ENCODE measurements at places on chromosomes 1 and 21.

- no peak for DNase-seq
Observed at GRCh38 chr21:38351961-38352521, 95.2 kb downstream of the KCNJ15 start.

- no peak for DNase-seq
Observed at GRCh38 chr1:110173466-110174105, 23.3 kb downstream of the SLC6A17 start.

GRCh38 chr1:100360790-100361510, 8.6 kb downstream of the CDC14A start:
- DNase-seq: peak; percentile 24

GRCh38 chr1:232853994-232854797, 49.0 kb downstream of the MAP10 start:
- no peak for DNase-seq

- DNase-seq: no peak
Observed at GRCh38 chr1:179190861-179191260, 38.6 kb downstream of the ABL2 start.

GRCh38 chr1:36853638-36854037, 180.7 kb downstream of the GRIK3 start:
- DNase-seq: no peak

DNA sequence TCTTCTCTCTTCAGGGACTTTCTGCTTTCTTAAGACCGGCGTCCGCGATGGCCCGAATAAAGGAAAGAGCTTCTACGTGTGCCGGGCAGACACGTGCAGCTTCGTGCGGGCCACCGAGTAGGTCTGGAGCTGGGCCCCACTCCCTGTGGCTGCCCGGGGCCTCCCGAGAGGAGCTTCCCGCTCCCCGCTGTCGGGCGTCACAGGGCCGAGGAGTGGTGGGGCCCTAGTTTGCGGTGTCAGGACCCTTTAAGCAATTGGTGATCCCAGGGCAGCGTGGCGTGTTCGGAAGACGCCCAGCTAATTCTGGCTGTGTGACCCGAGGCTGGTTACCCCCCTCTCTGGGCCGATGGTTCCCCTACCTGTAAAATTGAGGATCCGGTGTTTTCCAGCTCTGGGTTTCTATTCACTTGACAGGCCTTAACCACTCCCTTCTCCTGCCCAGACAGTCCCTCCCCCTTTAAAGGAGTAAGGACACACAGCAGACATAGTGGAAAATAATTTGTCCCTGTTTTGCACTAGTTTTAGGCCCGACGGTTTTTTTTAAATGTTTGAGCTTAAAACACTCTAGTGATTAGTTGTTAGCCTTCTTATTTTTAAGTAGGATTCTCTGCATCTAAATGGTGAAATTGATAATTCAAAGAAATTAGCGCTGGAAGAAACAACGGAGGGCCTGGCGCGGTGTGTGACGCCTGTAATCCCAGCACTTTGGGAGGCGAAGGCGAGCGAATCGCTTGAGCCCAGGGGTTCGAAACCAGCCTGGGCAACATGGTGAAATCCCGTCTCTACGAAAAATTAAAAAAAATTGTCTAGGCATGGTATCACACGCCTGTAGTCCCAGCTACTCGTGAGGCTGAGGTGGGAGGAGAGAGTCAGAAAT, 553 bp downstream of the TTF2 start:
- no peak for DNase-seq

DNA sequence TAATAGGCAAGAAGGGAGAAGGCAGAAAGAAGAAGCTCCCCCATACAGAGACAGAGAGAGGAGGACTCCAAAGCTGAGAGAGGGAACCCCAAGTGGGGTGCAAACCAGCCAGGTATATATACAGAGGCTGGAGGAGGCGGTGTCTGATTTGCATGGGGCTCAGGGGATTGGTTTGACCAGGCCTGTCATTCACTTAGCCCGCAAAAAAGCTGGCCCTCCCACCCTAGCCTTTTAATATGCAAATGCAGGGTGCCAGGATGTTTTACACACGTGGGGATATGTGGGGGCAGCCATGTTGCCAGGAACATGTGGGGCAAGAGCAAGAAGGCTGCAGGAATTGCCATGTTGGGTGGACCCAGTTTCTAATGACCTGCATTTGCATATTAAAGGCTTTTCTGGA, 37.0 kb upstream of the TENT5B start:
- no peak for DNase-seq

- no peak for DNase-seq
Observed at GRCh38 chr1:103516693-103517092, 8.8 kb upstream of the RNPC3 start.

GRCh38 chr1:174556392-174556791, 108.6 kb downstream of the GPR52 start:
- no peak for DNase-seq

DNA sequence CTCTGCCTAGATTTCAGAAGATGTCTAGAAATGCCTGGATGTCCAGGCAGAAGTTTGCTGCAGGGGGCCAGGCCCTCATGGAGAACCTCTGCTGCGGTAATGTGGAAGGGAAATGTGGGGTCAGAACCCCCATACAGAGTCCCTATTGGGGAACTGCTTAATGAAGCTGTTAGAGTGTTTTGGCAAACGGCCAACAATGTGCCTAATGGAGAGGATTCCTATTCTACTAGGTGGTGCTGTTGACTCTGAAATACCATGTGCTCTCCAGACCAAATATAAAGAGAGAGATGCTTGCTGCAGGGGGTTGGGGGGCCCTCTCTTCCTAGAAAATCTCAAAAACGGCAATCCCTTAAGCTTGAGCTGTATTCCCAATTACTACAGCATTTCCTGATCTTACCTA, 57.1 kb upstream of the DR1 start:
- no peak for DNase-seq

DNA sequence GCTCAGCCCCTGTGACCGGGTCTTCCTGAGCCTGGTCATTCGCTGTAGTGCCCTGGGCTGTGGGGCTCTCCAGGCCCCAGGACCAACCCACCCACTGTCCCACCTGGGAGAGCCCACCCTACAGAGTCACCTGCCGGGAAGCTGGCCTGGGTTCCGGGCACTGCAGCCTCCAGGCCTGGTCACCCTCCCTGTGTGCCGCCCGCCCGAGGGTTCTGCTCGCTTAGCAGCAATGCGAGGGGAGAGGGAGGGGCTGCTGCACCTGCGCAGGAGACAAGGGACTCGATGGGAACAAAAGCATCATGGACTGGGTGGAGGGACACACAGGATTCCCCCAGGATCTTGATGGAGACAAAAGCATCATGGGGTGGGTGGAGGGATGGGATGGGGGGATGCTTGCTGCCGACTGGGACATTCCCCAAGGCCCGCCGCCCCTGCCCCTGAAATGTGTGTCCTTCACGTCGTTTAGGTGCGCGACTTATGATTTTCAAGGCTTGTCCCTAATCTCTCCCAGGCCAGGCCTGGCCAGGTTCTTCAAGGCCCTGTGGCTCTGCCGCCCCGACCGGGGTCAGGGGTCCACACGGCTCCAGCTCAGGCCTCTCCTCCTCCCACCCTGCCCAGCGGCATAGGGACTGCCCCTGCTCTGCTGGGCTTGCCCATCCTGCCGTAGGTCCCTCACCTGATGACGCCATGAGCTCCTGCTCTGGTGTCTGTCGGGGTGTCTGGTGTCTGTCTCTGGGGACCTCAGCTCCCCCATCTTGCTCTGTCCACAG, 1.7 kb downstream of the KRTAP10-8 start:
- DNase-seq: no peak

DNA sequence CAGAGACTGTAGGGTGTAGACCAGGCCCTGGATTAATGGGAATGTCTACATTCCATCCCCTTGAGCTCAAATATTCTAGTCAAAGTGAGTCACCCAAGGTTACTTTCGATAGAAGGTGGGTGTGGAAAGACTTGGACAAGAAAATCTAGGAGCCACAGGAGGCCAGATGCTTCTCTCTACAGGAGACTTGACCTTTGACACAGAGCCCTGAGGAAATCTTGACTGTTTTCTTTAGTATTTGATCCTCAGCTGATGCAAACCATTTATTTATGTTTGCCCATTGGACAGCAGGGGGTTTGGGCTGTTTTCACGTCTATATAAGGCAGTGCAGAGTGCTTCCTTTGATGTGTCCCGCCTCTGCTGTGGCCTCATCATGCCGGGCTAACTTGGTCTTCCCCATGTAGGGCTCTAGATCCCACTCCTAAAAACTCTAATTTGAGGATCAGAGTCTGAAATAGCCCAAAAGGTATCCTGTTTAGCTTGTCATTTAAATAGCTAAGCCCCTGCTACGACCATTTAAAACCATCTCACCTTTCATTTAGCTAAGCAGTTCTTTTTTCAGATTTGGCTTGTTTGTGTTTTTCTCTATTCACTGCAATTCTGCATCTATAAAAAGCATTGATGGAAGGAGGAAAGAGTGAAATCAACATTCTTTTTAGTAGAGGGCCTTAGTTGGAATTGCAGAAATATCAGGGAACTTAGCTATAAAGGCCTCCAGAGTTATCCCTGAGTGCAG, 15.5 kb upstream of the MAP3K7CL start:
- DNase-seq: no peak

GRCh38 chr1:175673371-175674150, 69.8 kb downstream of the TNR start:
- DNase-seq: no peak

- no peak for DNase-seq
Observed at GRCh38 chr21:45590726-45591618, 48.7 kb upstream of the SLC19A1 start.

DNA sequence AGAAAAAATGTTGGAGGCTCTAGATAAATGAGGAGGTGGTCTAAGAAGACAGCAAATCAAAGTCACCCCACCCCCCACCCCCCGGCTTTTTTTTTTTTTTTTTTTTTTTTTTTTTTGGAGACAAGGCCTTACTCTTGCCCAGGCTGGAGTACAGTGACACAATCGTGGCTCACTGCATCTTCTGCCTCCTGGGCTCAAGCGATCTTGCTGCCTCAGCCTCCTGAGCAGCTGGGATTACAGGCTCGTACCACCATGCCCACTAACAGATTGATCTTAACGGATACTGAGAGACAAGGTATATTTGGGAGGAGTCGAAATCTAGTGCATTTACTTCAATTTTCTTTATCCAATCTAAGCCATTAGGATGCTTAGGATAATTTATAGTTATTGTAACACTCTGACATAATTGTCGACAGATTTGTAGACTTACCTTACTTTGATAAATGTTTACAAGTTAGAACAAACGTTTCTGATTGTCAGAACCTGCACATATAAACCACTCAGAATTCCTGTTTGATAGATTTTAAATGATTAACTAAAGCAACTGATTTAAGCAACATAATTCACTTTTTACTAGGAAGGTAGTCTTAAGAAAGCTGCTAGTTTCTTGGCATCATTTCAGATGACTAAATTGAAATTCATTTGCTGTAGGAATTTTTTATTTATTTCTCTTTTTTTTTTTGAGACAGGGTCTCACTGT, 33.7 kb upstream of the NBL1 start:
- no peak for DNase-seq

- no peak for DNase-seq
Observed at GRCh38 chr1:6600410-6601048, 2.1 kb downstream of the KLHL21 start.

GRCh38 chr1:18776777-18777176, 82.7 kb downstream of the TAS1R2 start:
- no peak for DNase-seq

- no peak for DNase-seq
Observed at GRCh38 chr1:73980324-73981040, 217.5 kb downstream of the LRRIQ3 start.

DNA sequence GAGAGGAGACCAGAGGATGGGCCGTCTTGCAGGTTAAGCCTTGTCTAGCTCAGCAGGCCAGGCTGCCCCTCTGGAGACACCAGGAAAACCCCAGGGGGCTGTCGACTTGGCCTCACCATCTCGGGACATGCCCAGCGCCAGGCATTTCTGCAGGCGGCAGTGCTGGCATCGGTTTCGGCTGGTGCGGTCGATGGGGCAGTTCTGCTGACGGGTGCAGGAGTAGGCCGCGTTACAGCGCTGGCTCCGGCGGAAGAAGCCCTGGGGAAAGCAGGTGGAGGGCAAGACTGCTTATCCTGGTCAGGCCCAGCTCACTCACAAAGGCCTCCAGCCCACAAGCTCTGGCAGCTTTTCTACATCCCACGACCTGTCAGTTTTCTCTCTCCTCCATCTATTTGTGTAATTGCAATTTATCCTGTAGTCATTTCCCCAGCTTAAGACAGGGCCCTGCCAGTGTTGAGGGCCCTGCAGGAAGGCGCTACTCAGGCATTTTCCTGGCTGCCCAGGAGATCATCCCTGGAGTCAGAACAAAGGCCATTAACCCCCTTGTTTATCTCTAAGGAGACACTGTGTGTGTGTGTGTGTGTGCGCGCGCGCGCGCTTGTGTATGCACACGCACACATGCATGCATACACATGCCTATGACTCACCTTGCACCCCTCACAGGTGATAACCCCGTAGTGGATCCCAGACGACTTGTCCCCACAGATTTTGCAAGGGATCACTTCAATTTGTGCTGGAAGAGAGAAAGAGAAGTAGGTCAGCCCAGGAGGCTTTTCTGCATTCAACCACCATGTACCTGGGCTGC, 11.5 kb upstream of the LINGO4 start:
- no peak for DNase-seq

DNA sequence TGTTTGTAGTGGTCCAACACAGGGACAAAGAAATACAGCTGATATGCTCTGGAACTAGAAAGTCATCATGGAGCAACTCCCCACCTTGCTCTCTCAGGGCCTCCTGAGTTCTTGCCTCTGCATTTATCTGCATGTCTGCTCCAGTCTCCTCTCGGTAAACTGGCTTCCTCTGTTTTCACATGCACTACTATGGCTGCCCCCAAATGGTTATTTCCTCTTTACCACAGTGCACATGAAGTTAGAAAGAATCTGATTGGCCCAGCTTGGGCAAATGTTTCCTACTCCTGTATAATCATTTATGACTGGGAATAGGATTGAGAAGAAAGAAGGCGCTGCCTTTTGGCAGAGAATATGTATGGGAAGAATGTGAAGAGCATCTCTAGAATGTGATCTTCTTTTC, 16.5 kb upstream of the PSMB2 start:
- DNase-seq: no peak

DNA sequence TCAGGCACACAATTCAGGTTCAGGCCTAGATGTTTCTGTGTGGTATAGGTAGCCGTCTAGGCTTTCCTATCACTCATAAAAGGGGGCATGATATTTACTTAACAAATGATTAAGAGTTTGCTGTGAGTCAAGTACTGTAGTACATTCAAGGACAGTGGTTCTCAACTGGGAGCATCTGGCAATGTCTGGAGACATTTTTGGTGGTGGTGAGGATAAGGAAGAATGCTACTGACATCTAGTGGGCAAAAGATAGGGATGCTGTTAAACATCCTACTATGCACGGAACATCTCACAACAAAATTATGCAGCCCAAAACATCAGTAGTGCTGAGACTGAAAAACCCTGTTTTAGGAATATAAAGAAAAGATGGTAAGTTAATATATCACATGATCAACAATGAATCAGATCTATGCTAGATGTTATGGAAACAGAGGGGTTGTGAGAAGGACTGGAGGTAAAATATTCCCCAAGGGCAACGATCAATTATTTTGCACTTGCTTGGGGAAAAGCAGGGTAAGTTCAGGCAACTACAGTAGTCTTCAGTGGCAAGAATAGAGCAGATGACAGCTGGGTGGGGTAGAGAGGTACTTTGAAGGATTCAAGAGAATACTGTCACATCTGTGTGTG, 4.9 kb downstream of the DNTTIP2 start:
- no peak for DNase-seq
